Choroid plexus epithelial cell (primary cell): ENCODE measurements at places on chromosomes 1 and 21.

- DNase-seq, result peak; percentile 23
These were observed 128.1 kb downstream of the PLXNA2 start for GRCh38 chr1:208115924-208116640.

DNA sequence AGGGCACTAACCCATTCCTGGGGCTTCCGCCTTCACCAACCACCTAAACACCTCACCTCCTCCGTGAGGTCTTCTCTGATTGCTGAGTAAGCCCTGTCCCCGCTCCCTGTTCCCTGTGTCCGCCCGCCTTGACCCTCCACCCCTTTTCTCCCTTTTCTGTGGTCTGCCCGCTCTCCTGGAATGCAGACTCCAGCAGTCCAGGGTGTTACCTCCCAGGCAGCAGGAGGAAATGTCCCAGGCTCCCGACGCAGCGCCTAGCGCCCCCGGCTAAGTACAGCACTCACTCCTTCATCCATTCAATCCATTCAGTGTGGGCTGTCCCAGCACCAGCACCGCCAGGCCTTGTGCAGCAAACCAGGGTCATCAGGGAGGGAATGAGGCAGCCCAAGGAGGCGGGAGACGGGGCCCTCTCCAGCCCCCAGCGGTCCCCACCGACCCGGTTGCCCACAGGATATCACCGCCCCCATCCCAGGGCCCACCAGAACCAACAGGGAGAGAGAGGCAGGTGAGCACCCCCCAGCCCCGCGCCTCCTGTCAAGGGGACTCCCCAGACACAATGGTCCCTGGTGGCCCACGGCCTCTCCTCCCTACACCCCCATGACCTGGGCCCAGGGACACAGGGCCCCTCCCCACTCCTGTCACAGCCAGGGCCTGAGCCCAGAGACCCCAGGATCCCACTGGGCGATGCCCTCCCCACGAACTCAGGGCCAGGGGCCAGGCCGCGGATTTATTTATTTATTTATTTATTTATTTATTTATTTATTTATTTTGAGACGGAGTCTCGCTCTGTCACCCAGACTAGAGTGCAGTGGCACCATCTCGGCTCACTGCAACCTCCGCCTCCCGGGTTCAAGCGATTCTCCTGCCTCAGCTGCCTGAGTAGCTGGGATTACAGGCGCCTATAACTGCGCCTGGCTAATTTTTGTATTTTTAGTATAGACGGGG, 10.2 kb downstream of the TNFRSF14 start:
- no peak for DNase-seq

DNA sequence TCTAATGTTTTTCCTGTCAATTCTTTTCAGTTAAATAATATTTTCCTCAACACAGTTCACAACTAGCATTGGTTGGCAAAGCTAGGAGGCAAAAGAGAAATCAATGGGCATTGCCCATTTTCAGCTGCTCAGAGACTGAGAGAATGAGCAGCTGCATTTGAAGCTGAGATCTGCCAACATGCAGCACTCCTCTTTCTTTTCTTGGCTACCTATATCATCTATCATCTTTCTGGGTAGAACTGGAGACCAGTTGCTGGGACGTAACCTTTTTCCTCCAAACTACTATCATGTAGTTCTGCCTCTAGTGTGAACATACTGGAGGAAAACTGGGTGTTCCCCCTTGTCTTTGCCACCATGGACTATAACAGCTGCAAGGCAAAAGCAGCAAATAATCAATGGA, 22.9 kb downstream of the CHODL start:
- no peak for DNase-seq

DNA sequence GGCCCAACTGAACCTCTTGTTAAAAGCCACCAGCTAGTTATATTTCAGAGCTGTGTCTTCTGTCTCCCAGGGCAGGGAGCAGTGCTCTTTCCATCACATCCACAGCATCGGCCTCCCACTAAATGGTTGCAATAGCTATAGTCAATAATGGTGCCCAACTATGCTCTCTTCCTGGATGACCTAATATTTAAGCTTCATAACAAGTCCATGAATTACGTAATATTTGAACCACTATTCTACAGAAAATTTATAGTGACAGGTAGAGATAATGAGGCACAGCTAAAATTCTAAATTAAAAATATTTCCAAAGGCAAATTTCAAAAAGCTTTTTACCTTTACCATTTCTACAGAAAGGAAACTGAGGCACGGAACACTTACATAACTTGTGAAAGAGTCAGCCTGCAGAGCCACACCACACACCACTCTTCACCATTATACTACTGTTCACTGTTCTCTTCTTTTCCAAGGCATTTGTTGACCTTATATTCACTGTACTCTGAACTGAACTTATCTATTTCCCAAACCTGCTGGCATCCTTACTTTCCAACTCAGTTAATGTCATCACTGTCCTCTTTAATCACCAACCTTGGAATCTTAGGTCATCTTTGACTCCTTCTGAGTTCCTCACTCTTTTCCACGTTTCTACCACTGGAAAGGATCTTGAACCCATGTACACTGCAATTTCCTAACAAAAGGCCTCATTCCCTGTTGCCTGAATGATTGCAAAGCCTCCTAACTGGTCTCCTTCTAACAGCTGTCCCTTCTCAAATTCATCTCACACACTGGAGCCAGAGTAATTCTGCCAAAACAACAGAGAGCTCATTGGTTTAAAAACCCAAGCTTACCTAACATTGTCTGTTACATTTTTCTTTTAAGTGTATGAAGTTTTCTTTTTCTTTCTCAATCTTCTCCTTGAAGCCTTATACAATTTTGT, 85.5 kb downstream of the DDAH1 start:
- DNase-seq, result peak; percentile 26

DNA sequence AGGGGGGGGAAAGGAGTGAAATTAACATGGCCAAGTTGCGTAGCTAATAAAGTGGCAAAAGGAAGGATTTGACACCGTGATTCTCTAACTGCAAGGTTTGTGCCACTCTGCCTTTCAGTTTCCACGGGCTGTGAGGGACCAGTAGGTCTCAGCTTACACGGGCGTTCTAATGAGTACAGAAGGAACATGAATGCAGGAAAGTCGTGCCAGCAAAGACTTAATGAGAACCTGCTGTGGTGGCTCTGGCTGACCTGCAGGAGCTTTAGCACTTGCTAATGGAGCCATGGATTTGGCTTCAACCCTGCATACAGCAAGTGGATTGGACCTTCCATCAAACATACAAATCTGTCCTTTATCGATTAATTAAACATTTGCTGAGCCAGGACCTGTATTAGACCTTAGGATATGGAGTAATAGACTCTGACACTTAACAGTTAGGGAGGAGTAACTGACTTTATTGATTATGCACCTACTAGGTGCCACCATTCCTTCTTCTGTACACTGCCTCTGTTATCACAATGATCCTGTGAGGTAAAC, 15.1 kb upstream of the PITHD1 start:
- no peak for DNase-seq

DNA sequence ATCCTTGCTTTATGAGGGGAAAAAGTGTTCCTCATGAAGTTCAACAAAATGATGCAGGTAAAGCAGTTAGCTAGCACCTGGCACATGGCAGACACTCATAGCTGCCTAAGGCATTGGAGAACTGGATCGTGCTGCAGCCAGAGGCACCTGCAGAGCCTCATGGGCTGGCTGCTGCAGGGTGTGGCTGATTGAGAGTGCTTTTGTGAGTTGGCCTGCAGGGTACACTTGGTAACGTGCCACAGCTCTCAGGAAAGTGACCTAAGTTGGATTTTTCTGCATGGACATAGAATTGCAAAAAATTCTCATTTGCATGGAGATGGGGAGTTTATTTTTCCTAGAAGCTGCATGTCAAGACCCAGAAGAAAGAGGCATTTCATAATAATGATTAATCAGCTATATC, 31.6 kb upstream of the IL20 start:
- DNase-seq, result no peak

GRCh38 chr1:170221031-170221430, 75.3 kb downstream of the NTMT2 start:
- DNase-seq, result no peak

- DNase-seq, result no peak
These were observed 51.5 kb upstream of the SLC22A15 start for GRCh38 chr1:115924770-115925169.

GRCh38 chr1:237864338-237865244, 26.1 kb downstream of the ZP4 start:
- peak; percentile 15 for DNase-seq

DNA sequence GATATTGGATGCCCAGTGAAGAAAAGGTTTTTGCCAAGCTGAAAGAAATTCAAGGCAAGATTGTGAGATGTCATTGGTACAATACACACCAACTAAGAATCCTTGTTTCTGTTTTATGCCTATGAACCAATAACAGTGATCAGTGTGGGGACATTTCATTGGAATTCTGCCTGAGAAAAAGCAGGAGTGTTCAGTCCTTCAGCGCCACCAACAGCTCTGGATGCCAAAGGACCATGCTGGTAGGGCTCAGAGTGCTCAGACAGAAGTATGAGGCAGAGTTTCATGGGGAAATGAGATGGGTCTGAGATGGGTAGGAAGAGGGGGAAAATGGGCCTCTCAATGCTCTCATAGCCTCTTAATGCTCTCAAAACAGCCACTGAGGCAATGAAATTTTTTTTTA, 56.5 kb downstream of the GABPA start:
- DNase-seq, result peak; percentile 5
